ENCODE measurements at places on chromosomes 2 and 18.

DNA sequence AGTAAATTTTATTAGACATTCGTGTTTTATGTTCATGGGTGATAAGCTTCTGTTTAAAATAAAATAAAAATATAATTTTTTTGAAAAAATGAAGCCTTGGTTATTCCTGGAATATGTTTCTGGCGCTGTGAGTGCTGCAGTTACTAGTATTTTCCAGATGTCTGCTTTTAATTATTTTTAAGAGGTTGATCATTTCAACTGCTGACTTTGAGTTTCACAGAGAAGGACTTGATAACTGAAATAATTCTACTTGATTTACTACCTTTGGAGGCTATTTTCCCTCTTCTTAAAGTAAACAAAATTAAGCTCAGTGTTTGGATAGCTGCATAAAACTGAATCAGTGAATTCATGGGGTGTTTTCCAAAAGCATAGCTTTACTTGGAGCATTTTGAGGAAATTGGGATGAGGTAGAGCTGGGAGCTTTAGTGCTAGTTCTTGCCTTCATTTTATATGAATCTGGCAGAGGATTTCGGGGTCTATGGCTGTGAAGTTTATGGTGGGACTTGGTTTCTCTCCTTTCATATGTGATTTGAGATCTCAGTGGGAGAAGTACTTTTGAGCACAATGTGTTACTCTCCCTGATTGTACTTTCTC is 666.5 kb downstream of the DCDC2C start:
- no peak for DNase-seq

DNA sequence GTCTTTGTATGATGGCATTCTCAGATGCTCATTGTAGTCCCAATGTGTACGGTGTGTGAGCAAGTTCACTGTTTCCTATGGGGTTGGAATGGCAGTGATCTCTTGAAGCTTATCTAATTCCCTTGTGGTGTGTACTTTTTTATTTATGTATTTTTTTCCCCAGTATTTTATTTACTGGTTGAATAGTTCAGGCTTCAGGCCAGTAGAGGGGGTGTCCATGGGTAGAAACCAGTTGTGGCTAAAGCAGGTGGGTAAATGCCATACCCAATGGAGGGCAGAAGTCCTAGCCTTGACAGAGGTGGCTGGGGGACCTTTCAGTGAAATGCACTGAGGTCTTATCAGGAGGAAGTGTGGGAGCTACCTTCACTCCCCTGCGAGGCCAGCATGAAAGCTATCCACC is 351.4 kb upstream of the CWC22 start:
- no peak for DNase-seq

DNA sequence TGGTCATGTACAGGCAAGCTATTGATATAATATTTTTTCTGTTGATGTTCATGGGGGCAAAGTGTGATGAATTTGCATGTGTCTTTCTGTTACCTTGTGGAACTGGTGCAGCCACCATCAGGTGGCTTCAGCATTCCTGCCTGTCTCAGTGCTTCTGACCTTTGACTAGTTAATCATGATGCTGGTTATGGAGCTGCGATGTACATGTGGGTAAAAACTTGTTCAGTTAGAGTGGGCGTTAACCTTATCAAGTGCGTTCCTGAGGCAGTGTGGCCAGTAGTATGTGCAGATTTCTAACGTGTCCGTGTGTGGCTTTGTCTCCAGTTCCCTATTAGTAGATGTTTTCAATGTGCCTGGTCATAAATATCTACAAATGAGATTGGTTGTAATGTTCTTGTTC is 127.4 kb upstream of the ZSWIM2 start:
- no peak for DNase-seq

DNA sequence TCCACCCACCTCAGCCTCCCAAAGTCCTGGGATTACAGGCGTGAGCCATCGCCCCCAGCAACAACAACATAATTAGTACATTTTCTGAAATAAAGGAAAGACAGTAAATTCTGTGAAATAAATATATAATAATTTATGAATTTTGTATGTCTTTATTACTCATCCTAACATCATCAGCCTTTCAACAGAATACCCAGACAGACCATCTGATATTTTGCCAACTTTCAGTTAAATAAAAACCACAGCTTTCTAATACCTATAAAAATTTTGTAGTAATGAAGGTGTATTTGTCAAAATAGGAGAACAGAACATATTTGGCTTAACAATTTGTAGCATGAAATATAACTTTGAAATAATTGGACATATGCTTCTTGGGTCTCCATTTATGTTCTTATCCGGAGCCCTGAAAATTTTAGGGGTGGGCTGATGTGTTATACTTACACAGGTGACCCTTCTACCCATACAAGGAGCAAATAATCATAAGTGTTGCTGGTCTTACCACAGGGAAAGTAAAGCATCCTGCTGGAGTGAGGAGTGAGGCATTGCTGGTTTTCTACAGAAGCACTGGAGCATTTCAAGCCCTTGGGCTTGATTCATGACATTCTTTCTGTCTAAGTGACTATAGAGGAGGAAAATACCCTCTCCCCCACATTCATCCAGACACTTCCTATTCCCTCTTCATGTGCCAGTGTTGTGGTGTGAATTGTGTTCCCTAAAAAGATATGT is 99.3 kb downstream of the SPOPL start:
- DNase-seq = no peak

DNA sequence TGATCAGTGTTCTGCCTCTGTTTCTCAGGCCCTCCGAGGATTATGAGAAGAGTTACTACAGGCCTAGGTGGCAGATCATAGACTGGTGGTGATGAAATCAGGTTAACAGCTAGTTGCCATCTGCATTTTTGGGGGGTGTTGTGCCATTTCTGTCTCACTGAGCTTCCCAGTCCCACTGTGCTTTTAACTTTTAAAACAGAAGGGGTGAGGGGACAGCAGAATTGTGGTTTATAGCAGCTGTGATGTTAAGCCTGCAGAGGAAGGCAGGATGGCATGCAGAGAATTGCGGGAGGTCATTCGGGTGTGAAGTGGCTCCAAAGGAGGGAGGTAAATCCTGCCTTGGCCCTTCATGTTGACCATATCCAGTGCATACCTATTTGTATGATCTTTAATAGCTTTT is 5.0 kb downstream of the CAB39 start:
- DNase-seq = peak; percentile 39

- DNase-seq = peak; percentile 98
These were observed 12.0 kb upstream of the HAAO start for GRCh38 chr2:42804338-42804737.

- peak; percentile 18 for DNase-seq
These were observed 271.9 kb downstream of the GPD2 start for GRCh38 chr2:156708051-156708450.

DNA sequence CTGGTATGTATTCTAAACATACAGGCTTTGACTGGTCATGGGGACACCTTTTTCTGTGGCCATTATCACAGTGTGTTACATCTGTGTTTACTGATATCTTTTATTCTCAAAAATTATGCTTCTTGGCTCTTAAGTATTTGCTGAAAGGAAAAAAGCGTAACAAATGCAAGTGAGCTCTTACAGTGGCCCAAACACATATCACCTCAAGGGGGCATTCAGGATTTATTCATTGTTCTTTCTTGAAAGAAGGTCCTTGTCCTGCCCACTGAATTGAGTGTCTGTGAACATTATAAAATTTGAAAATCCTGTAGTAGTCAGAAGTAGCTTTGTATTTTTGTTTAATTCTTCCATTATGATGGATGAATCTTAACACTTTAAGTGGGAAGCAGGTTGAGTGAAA is 454.5 kb downstream of the XIRP2 start:
- no peak for DNase-seq

- peak; percentile 91 for DNase-seq
These were observed 15.9 kb downstream of the POLI start for GRCh38 chr18:54284981-54285785.

- no peak for DNase-seq
These were observed 1.5 kb downstream of the EPB41L5 start for GRCh38 chr2:120014226-120014980.

DNA sequence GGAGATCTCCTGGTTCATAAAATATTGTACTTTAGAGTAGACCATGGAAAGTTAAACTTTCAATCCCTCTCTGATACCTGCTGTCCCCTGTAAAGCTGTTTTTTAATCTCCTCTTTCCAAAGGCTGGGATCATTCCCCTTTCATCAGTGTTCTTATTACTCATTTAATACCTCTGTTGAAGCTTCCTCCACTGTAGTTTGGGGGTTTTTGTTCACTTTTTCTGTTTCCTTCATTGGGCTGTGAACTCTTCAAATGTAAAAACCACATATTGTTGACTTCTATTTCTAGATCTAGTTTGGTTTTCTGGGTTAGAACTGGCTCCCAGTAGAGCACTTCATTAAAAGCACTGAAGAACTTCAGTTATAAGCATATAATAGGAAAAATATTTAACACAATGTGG is 598.1 kb downstream of the RNF144A start:
- no peak for DNase-seq

DNA sequence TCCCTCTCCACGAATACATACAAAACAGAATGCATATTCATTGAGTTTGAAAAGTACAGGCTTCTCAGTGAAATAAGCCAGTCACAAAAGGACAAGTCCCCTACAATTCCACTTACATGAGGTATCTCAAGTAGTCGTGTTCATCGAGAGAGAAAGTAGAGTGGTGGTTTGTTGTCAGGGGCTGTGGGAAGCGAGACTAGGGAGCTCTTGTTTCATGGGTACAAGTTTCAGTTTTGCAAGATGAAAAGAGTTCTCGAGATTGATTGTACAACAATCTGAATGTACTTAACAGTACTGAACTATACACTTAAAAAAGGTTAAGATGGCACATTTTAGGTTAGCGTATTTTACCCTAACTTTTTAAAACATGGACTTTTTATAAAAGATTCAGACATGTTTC is 71.5 kb upstream of the TTC39C start:
- no peak for DNase-seq

DNA sequence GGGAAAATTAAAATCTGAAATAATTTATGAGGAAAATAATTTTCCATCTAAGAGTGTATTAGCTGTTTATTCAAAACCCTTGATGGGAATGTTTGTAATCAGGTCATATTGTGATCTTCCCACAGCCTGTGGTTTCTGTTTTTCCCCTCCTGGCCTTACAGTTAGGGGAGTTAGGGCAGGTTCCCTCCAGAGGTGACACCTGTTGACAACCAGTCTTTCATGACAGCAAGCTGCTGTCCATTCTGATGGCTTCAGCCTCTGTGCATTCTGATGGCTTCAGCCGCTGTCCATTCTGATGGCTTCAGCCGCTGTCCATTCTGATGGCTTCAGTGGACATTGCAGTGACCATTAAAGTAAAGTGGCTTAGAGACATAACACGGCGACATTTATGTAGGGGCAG is 328.2 kb downstream of the GBX2 start:
- no peak for DNase-seq

- DNase-seq = no peak
These were observed 18.7 kb downstream of the DPP10 start for GRCh38 chr2:114461116-114461515.

- no peak for DNase-seq
These were observed 142.7 kb downstream of the CYP26B1 start for GRCh38 chr2:72004976-72005375.
